ENCODE measurements at places on chromosomes 1 and 21. TPM values are rescaled to one million over a fixed set of nuclear protein-coding genes. Genes with fewer than 3 reads are reported as not detected.

Gene LCE3D
- 19.2 TPM for total RNA-seq

Gene OR2AK2
- not detected for total RNA-seq

Gene PIGR
- 144 TPM for total RNA-seq

Gene OVAAL
- not detected for total RNA-seq

Gene TNFSF4
- total RNA-seq: 0.57 TPM

Gene CYP4B1
- 126 TPM for total RNA-seq

Gene TRIM17
- 0.13 TPM for total RNA-seq

Gene ANKRD65
- total RNA-seq: 9.7 TPM

Gene PKLR
- not detected for total RNA-seq

Gene LCK
- 9.0 TPM for total RNA-seq

Gene OLFM3
- not detected for total RNA-seq

Gene PKP1
- 263 TPM for total RNA-seq

Gene KRTAP7-1
- total RNA-seq: not detected

Gene LORICRIN
- total RNA-seq: not detected

Gene GRHL3
- total RNA-seq: 99.6 TPM

Gene ZNF695
- total RNA-seq: 0.76 TPM

Gene ARF1
- total RNA-seq: 324 TPM

Gene TNFRSF1B
- total RNA-seq: 4.7 TPM

Gene SEMA4A
- 21.4 TPM for total RNA-seq

Gene ANKRD35
- 9.7 TPM for total RNA-seq

Gene C1orf116
- 173 TPM for total RNA-seq

DNA sequence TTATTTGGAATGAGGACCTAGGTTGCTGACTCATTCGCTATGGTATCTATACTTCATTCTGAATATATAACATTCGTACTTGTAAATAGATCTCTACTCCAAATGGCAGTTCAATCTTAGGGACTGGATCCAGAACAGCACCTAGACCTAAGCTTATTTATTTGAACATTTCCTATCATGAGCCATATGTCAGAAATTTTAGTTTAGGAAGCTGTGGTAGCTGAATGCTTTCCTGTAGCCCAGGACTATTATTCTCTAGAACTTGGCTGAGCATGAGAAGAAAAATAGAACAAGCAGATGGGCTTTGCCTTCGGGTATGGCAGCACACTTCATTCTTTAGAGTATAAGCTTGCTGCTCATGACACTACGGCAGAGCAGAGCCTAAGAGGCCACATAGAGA lies 1114.4 kb upstream of the B3GALT2 start:
- no peak for DNase-seq

DNA sequence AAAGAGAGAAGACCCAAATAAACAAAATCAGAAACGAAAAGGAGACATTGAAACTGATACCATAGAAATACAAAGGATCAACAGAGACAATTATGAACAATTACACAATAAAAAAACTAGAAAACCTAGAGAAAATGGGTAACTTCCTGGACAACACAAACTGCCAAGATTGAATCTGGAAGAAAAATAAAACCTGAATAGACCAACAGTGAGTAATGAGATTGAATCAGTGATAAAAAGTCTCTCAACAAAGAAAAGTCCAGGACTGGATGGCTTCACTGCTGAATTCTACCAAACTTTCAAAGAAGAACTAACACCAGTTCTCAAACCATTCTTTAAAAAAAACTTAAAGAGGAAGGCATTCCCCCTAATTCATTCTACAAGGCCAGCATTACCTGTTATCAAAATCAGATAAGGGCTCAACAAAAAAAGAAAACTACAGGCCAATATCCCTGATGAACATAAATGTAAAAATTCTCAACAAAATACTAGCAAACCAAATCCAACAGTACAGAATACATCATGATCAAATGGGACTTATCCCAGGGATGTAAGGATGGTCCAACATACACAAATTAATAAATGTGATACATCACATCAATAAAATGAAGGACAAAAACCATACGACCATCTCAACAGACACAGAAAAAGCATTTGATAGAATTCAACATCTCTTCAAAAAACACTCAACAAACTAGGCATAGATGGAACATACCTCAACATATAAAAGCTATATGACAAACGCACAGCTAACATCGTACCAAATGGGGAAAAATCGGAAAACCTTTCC lies 119.9 kb downstream of the ACBD6 start:
- DNase-seq: no peak

GRCh38 chr1:180278596-180279395 lies 48.7 kb downstream of the LHX4 start:
- DNase-seq: no peak

GRCh38 chr1:1315435-1315954 lies 7.1 kb downstream of the PUSL1 start:
- no peak for DNase-seq

- no peak for DNase-seq
Measured at GRCh38 chr1:172339842-172340241, 80.6 kb upstream of the C1orf105 start.

- no peak for DNase-seq
Measured at GRCh38 chr1:215569986-215570824, 3.1 kb downstream of the KCTD3 start.

DNA sequence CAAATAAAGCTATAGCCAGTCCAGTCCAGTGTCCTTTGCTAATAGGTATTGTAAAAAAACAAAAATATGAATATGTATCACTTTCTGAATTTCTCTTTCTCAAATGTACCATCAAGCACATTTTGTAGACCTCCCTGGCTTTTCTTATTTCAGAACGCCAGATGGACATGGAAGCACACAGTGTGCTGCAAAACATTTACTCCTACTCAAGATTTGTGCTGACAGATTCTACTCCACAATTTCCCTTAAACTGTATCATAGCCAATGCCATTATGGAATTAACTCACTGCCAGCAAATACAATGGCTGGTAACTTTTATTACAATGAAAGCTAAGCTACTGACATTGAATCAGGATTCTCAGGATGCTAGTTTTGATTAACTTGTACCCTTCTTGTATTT lies 30.8 kb upstream of the PLPPR4 start:
- DNase-seq: no peak

- DNase-seq: no peak
Measured at GRCh38 chr1:99818063-99818699, 32.0 kb upstream of the AGL start.

DNA sequence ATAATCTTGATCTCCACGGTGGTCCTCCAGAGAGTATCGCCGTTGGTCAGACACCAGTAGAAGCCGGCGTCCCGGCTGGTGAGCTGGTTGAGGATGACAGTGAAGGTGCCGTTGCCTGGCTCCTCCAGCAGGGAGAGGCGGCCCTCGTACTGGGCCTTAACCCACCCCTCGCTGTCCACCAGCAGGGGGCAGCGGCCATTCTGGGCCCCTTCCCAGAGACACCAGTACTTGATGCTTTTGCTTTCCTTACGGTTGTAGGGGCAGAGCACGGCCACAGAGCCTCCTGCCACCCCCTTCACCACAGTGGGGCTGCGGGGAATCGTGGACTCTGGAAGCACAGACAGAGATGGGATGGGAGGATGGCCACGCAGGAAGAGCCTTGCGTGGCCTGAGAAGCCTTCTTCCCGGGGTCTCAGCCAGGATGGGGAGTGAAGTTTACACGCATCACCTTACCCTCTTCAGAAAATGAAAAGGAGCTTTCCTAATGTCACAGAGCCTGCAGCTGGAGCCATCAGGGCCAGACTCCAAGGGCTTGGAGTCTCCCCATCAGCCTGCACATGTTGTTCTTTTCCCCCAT lies 10.7 kb downstream of the PIGR start:
- no peak for DNase-seq

GRCh38 chr21:44712203-44713028 lies 1.0 kb upstream of the TSPEAR start:
- no peak for DNase-seq

GRCh38 chr1:91548376-91549040 lies 47.9 kb downstream of the CDC7 start:
- no peak for DNase-seq

GRCh38 chr1:113248494-113248893 lies 141.8 kb upstream of the MAGI3 start:
- DNase-seq: no peak

DNA sequence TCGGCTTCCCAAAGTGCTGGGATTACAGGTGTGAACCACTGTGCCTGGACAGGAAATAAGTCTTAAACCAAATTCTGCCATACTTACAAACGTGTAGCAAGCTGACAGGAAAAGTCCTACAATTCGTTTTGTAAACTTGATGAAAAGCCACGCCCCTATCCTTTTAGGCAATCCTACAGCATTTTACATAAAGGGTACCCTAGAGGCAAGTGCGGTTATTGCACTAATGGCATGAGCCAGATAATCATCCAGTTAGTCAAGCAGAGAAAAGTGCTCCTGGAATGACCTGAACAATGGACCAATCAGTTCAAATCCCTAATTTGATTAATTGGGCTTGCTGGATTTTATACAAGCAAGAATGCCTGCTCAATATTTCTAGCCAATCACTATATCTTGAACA lies 338.2 kb downstream of the KIF26B start:
- DNase-seq: no peak

GRCh38 chr1:240254006-240254405 lies 162.3 kb downstream of the FMN2 start:
- no peak for DNase-seq

GRCh38 chr1:38640371-38640770 lies 219.2 kb downstream of the RRAGC start:
- DNase-seq: no peak

DNA sequence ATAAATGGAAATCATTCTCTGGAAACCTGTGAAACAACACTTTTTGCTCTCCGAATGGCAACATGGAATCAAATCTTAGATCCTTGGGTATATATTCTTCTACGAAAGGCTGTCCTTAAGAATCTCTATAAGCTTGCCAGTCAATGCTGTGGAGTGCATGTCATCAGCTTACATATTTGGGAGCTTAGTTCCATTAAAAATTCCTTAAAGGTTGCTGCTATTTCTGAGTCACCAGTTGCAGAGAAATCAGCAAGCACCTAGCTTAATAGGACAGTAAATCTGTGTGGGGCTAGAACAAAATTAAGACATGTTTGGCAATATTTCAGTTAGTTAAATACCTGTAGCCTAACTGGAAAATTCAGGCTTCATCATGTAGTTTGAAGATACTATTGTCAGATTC lies 45.7 kb downstream of the PTGFR start:
- DNase-seq: no peak

DNA sequence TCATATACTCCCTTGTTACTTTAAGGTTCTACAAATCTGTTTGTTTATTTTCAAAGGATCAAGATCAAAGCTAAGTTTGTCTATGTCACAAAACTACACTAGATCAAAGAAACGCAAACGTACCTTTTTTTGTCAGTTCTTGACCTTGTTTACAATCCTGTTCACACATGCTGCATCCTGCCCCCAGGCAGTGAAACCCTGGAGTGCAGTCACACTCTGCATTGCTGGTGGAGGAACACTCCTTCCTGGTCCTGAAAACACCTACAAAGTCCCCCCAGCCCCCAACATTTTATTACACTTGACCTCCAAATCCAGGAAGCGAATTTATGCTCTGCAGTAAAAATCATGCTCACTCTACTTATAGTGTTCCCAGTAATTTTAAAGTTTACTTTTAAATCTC lies 2.6 kb downstream of the TNFRSF9 start:
- no peak for DNase-seq

All from esophagus squamous epithelium (tissue), 5 donors.